ENCODE measurements at places on chromosomes 1 and 21.

- no peak for DNase-seq
Observed at GRCh38 chr1:69409731-69410456, 157.8 kb upstream of the LRRC7 start.

DNA sequence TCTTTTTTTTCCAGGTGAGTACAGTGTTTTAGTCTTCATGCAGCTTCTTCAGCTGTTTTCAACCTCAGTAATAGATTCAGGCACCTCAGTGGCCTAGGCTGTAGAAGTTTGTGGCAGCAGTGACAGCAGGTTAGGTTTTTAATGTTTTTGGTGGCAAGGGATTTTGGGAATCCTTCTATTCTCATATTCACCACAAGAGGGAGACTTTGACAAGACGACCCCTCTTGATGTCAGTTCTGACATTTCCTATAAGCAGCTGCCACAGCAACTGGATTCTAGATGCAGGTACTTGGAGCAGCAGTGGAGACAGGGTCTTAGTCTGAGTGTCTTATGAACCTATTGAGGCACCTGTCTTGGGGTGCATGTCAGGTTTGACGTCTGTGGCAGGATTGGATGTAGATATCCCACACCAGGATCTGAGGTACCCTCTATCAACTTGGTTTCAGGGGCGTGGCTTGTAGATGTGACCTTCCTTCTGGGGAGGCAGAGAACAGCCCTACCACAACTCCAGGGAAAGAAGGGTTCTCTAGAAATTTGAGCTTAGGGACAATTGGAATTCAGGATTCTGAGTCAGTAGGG lies 1104.2 kb upstream of the TMPRSS15 start:
- DNase-seq, result peak; percentile 22

DNA sequence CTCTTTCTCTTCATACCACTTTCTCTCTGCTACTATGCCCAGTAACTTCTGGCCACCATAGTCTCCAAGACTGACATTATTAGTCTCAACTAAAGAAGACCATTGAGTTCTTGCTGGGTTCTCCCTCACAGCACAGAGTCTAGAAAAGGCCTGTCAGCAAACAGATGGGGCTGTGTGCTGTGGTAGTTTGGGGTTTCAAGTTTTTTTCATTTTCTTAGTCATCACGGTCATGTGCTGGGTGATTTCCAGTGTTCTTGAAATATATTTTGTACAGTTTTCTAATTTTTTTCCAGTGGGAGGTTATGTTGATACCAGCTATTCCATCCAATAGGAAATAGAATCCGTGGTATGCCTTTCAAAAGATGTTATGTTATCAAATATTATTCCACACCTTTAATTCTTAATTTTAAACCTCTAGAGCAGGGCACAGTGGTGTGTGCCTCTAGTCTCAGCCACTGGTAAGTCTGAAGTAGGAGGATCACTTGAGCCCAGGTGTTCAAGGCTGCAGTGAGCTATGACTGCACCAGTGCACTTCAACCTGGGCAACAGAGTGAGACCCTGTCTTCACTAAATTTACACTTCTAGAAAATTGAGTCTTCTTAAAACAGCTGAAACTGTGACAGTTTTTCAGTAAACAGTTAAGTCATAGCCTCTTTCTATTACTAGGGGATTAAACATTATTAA lies 8.3 kb downstream of the CFHR2 start:
- DNase-seq, result no peak

DNA sequence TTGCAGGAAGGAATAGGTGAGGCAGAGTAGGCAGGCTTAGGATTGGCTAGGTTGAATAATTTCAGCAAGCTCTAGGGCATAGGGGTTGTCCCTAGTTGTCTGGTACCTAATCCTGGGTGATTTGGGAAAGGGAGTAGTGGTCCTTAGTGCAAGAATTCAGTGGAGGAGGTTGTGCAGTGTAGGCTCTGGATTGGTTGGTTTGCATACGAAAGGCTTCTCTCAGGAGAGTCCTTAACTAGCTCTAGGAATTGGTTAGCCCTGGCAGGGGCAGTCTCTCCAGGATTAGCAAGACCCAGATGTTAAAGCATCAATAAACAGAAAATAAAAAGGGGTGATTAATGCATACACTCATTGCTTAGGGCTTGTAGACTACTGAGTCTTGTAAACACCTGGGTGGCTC lies 9.6 kb upstream of the CD101 start:
- no peak for DNase-seq

DNA sequence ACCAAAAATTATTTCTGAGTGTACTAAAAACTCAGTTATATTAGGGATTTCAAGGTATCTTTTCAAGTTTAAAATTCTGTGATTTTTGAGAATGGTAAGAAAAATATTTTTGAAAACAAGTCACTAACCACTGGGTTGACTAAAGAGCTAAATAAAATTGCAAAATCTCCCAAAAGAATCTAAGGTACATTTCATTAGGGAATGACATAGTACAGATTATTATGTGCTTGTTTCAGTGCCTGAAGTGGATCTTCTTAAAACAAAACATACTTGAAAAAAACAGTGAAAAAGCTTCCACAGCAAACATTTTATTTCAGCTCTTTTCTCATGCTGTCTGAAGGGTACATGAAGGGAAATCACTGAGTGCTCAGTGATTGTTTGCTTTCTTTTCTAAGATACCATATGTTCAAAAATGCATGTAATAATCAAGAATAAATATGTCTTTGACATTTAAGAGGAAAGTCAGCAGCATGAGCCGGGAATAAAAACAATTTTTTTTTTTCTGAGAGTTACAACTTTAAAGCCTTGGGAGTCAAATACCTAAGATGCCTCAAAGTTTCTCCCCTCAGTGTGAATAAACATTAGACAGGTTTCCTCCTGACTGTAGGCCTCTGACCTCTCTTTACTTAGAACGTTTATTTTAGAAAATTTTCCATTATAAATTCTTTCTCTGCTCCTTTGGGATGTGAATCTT lies 200.7 kb downstream of the KCNT2 start:
- no peak for DNase-seq

GRCh38 chr1:1680031-1680911 lies 12.3 kb downstream of the SLC35E2B start:
- DNase-seq, result no peak

DNA sequence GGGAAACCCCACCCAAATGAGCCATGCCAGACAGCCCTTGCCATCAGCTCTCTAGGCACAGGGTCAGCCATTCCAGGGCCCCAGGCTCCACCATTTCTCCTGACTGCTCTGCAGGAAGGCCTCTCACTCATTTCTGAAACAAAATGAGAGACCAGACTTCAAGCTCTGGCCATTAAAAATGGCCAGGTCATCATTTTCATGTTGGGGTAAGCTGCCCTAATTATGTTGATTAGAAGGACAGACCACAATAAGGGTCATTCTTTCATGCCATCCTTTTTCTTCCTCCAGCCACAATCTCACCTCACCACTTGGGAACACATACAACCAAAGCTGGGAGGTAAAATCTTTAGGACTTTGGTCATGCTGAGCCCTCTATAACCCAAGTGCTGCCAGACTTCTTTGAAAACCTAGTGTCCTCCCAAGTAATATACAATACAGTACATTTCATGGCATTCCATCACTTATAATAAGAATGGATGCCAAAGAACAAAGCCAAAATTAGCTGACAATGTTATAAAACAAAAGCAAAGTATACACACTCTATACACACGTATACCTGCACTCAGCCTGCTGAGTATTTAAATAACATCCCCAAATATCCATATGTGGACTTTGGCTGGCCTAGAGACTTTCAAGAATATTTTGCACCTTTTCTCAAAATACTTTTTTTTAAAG lies 22.4 kb upstream of the RBBP5 start:
- no peak for DNase-seq

DNA sequence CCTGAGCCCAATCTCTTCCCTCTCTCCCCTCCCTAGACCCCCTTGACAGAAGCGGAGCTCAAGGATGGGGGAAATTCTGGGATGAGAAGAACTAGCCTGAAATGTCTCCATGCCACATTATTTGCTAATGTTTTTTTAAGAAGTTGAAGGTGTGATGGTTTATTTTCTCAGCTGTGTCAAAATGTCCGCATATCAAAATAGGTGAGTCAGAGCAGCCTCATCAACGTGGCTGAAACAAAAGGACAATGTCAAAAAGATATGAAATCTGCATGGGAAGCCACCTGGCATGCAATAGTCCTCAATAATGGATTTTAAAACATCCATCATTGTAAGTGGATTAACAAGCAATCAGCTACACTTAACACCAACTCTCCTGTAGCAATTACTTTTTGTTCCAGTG lies 101.4 kb downstream of the BEND5 start:
- no peak for DNase-seq

GRCh38 chr1:207628776-207629175 lies 16.2 kb upstream of the CR1L start:
- DNase-seq, result no peak

- peak; percentile 48 for DNase-seq
Observed at GRCh38 chr21:36976882-36977651, 10.6 kb upstream of the HLCS start.

GRCh38 chr1:165069829-165070228 lies 286.7 kb downstream of the LMX1A start:
- no peak for DNase-seq

GRCh38 chr1:36350659-36351226 lies 27.3 kb upstream of the EVA1B start:
- no peak for DNase-seq

- DNase-seq, result peak; percentile 45
Observed at GRCh38 chr1:58304346-58304975, 242.1 kb downstream of the OMA1 start.

- DNase-seq, result no peak
Observed at GRCh38 chr1:119544165-119544762, 37.3 kb downstream of the HSD3B1 start.

GRCh38 chr1:12075195-12076114 lies 12.4 kb downstream of the TNFRSF8 start:
- DNase-seq, result no peak

- DNase-seq, result peak; percentile 62
Observed at GRCh38 chr1:217090060-217090911, 367.1 kb upstream of the ESRRG start.

- DNase-seq, result peak; percentile 83
Observed at GRCh38 chr1:151457911-151458801, 1.1 kb downstream of the POGZ start.

- DNase-seq, result no peak
Observed at GRCh38 chr1:238248356-238248755, 357.6 kb upstream of the ZP4 start.

DNA sequence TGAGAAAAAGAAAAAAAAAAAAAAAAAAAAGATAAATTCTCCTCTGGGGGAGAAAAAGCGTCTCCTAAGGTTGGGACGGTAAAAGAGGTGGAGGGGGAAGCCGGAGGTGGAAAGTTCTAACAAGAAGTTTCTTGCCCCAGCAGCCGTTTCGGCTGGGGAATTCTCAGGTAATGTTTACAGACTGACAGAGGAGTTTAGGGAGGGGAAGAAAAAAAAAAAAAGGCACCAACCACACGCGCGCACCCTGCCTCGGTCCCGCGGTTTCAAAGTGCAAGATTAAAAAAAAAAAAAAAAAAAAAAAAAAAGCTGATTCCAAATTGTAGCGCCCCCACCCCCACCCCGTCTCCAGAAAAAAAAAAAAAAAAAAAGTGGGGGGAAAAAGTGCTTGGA lies 504 bp downstream of the DHRS3 start:
- DNase-seq, result peak; percentile 68

GRCh38 chr1:9321480-9321849 lies 28.8 kb downstream of the SPSB1 start:
- no peak for DNase-seq

DNA sequence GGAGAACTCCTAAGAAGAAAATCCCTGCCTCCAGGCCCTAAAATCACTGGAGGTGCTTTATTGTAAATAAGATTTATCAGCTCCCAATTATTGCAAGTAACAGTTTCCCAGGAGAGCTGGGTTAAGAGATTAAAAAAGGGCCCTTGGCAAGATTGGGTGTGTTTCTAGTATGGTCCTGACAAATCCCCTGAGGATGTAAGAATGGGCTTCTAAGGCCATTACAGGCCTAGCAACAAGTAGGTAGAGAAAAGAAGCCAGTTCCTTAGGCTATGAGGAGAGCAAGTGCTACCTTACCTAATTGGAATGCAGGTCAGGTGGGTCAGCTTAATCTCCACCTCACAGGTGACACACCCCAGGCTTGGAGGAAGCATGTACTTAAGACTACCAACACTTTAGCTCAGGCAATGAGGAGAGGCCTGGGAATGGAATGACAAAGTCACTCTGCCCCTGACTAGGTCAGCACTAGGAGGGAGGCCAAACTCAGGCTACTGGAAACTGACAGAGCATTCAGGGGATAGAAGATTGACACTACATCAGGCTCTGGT lies 6.8 kb upstream of the OTUD7B start:
- no peak for DNase-seq

DNA sequence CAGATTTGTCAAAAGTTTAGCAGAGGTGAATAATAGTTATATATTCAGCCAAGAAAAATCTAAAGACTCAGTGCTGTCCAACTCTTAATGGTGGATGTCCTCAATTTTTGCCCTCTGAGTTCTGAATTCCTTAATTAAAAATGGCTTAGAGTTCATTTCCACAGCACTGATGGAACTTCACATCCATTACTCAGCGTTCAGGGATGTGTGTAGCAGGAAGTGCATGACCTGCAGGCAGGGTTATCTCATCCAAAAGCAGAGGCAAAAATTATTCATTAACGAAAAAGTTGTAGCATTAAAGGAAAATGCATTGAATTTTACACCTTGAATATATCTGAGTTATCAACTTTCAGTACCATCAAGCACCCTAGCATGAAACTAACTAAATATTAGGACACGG lies 96.7 kb downstream of the ZP4 start:
- DNase-seq, result no peak

DNA sequence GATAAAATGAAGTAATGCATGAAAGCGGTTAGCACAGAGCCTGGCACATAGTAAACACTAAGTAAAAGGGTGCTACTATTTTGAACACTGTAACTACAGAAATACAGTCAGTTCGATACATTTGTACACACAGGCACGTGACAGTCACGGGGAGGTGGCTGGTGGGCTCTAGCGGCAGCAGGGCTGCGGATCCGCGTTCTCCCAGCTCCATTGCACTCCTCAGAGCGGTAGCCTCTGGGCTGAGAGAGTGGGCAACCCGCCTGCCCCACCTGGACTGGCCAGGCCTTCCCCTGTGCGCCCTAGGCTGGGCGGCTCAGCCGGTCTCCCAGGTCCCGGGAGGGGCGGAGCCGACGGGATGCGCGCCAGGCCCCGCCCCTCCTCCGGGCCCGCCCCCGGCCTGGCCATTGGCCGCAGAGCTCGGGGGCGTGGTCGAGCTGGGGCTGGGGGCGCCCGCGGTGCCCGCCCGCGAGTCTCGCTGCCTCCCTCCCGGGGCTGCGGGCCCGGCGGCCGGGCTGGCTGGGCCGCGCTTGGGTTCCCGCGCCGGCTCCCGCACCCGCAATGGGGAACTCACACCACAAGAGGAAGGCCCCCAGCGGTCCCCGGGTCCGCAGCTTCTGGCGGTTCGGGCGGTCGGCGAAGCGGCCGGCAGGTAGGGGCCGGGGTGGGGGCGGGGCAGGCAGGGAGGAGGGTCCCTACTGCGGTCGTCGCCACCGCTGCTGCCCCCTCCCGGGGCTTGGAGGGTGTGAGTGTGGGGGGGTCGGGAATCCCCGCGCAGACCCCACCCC lies 51.2 kb upstream of the SYNC start:
- peak; percentile 69 for DNase-seq

- peak; percentile 57 for DNase-seq
Observed at GRCh38 chr1:22673486-22674409, 20.7 kb downstream of the C1QB start.

- no peak for DNase-seq
Observed at GRCh38 chr1:44029260-44029910, 1.9 kb downstream of the SLC6A9 start.

GRCh38 chr21:46118316-46119143 lies 20.6 kb downstream of the COL6A2 start:
- DNase-seq, result no peak

Data from NCI-H2171 treated with DMSO at 0.1 percent for 48 hours (cell line).